Hematopoietic multipotent progenitor cell treated with erythropoietin and hydrocortisone succinate and interleukin-3 and kit ligand, for 6 days (in vitro differentiated cells): ENCODE measurements at places on chromosomes 1 and 21.

- peak; percentile 29 for DNase-seq
Measured at GRCh38 chr1:11735531-11735853, 444 bp upstream of the AGTRAP start.

GRCh38 chr1:189323091-189323490 is 1154.6 kb downstream of the BRINP3 start:
- DNase-seq = no peak

DNA sequence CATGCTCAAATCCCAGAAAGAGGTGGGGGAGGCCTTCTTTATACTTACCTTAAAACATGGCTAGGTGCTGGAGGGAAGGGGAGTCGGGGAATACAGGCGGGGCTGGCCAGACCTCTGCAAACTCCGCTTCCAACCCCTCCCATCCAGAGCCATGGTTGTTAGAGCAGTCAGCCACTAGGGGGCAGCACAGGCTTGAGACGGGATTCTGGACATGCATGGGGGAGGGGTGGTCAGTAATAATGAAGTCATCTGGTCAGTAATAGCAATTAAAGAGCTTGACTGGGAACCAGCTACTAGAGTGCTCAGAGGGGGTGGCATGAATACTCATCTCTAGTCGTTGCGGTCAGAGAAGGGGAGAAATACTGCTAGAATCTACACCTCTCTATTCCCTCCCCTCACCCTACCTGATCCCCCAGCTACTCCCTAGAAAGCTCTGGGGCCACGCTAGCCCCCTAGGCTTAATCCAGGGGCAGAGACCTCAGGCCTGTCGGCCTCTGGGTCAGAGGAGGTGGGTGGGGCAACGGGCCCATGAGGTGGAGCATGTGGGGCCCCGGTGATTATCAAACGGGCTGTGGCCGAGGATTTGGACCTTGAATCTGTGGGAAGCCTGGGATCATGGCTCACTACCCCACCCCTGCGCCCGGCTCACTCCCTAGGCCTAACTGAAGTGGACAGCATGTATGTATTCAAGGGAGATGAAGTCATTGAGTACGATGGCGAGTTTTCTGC is 2.9 kb downstream of the CASQ1 start:
- DNase-seq = peak; percentile 92

- no peak for DNase-seq
Measured at GRCh38 chr1:63810936-63811469, 37.2 kb downstream of the ROR1 start.

- no peak for DNase-seq
Measured at GRCh38 chr1:55833529-55834091, 618.4 kb upstream of the USP24 start.

- no peak for DNase-seq
Measured at GRCh38 chr1:68178821-68179490, 53.4 kb downstream of the WLS start.

DNA sequence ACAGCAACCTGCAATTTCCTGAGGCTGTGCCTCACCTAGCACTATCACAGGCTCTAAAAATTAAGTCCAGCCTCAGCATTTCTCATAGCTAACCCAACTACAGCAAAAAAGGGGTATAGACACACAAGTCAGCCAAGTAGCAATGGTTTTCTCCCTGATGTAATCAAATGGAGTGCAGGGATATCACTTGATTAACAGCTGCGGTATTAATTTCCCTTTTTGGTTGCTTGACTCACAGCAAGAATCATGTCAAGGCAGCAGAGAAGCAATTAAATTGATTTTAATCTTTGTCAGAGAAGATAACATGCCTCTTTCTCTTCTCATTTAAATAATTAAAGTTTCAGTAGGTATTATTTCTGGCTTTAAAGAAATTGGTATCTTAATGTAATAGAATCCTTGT is 278.9 kb downstream of the RWDD3 start:
- no peak for DNase-seq

DNA sequence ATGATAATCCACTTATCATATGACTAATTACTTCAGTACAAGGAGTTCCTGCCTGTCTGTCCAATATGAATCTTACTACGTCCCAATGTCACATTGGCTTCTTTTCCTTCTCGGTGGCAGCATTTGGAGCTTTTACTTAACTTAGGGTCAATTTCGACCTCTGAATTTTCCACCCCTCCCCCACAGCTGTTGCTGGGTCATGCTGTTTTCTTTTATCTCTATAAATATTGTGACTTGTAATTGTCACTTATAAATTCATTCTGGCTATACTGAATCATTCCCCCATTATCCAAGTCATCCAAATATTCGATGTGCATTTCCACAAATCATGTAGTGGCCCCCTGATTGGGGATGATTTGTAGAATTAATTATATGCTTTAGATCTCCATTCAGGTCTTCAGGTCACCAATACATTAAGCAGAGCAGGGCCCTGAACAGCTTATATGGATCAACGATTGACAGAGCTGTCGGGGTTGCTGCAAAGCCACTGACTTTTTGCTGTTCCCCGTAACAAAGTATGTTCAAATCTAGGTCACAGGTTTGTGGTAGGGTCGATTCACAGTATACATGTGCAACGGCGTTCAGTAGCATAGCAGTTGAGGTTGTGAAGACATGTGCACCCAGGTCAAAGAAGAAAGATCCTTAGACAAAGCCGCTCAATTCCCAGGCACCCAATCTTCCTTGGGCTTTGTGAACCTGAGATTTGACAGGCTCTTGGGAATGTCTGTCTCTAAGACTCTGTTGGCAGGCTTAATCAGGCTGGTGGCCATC is 18.3 kb upstream of the RNU1-4 start:
- no peak for DNase-seq

DNA sequence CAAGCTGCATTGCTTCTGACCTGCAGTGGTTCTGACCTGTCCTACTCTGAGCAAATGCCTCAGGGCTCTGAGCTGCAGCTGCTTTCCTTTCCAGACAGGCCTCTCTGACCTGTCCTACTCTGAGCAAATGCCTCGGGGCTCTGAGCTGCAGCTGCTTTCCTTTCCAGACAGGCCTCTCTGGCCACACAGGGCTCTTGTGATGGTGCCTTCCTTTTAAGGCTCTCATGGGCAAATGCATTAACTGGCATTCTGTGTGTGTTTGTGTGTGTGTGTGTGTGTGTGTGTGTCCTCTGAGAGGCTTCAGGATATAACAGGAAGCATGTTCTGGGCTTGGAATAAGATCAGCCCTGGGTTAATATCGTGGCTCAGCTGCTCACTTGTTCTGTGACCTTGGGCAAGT is 131.3 kb downstream of the NTPCR start:
- no peak for DNase-seq

DNA sequence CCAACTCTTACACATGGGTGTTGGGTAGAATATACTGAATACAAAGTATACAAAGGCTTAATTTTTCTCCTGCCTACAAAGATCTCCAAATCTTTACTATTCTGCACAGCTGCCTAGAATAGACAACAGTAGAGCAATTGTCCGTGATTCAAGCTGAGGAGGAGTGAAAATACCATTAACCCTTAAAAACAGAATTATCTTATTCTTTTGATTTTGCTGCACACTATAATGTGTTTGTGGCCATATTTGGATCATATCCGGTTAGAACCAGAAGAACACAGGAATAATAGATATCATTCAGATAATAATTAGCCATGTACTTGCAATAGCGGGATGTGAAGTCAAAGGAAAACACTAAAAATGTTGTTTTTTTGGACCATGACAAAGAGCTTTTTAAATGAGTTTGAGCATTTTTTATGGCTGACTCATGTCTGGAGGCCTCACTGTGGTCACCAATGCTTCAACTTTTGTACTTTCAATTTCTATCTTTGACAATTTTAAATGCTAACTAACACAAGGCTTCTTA is 197.6 kb upstream of the FOXD3 start:
- DNase-seq = peak; percentile 8
